Esophagus squamous epithelium (tissue), 5 donors: ENCODE measurements at places on chromosomes 3 and 15.

GRCh38 chr3:40229963-40230362 lies 79.5 kb upstream of the EIF1B start:
- DNase-seq, result no peak

- no peak for DNase-seq
Observed at GRCh38 chr3:104745313-104745712, 621.4 kb upstream of the ALCAM start.

- DNase-seq, result no peak
Observed at GRCh38 chr3:56612146-56612545, 55.2 kb downstream of the CCDC66 start.

GRCh38 chr15:83775738-83776137 lies 121.8 kb downstream of the ADAMTSL3 start:
- no peak for DNase-seq

DNA sequence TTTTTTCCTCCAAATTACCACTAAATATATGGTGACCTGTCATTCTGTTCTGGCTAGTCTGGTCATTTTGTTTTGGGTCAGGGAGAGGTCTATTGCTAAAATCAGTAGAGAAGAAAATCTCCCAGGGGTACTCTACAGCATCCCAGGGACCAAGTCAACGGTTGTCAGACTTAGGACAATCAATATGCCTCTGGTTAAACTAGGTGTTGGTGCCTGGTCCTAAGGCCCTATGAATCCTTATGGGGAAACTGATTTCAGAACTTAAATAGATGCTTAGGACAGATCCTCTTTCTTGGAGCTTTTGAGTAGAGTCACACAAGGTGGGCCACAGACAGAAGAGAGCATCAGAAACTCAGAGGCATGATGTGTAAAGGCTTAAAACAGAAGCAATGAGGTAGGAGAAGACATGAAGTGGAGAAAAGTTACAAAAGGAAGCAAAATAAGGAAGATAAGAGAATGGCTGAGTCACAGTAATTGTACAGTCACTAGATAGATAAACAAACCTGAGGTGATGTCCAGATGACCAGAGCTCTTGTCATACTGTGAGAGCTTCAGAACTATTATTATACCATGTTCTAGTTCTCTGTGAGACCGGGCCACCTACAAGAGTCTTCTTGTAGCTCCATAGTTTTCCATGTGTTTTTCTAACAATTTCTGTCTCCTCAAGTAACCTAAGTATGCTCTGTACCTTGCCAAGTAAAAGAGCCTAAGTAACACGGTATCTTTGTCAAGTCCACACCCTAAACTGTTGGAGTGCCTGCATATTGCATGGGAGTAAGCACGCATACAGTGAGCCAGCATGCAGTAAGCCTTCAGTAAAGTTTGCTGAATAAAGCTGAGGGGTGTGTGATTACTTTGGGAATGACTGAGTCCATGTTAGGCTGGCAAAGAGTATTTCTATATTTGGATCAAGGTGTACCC lies 44.6 kb upstream of the LEKR1 start:
- DNase-seq, result no peak

DNA sequence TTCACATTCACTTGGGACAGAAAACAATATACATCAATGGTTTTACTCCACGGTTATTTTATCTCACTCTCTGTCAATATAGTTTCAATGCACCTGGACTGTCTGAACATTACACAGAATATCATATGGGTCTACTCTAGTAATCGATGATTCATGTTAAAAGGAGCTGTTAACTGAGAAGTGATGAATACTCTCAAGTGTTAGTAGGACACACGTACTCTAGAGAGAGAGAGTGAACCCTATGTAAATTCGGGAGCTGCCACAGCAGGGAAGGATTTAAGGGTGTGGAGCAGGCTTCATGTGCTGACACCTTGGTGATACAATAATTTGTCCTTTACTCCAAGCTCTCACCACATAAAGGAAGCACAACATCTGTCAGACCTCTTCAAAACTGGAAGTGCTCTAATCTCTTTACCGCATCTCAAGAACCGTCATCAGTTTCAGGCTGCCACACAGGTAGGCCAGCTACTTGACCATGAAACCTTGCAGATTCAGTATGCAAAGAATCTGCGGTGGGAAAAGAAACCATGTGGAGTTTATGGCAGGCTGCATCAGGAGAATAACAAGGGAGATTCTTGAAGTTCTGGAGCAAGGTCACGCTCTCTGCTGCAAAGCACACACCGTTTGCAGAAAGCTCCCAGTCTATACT lies 199.2 kb upstream of the TMC3 start:
- DNase-seq, result no peak

DNA sequence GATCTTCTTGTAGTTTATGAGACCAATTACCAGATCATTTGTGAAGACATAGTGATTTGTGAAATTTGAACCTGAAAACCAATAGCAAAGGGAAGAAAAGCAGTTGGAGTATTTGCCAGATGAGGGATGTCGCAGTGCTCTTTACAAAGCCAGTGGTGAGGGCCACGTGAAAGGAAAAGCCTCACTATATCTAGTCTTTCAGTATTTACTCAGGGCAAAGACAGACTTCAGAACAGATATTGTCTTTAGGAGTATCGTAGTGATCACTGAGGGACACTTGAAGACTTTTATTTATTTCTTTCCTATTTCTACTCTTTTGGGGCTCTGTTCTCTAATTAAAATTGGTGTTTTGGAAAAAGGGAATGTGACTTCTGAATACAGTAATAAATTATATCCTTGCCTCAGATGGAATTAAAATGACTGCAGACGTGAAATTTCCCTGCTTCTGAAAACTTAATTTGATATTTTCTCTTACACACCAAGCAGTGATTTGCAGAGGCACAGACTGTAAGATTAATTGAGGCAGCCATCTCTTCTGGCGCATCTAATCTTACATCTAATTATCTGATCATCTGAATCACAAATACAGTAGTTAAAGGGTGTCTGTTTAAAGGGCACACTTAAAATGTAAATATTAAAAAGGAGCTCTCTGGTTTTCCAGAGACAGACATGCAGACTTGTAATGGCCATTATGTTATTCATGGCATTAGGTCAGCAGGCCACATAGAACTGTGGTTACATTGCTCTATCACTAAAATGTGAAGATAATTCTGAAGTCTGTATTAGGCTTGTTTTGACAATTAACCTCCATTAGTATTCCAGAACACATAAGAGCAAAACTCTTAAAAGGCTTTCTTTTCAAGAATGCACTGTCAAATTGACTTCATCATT lies 193.0 kb upstream of the GOLIM4 start:
- no peak for DNase-seq

DNA sequence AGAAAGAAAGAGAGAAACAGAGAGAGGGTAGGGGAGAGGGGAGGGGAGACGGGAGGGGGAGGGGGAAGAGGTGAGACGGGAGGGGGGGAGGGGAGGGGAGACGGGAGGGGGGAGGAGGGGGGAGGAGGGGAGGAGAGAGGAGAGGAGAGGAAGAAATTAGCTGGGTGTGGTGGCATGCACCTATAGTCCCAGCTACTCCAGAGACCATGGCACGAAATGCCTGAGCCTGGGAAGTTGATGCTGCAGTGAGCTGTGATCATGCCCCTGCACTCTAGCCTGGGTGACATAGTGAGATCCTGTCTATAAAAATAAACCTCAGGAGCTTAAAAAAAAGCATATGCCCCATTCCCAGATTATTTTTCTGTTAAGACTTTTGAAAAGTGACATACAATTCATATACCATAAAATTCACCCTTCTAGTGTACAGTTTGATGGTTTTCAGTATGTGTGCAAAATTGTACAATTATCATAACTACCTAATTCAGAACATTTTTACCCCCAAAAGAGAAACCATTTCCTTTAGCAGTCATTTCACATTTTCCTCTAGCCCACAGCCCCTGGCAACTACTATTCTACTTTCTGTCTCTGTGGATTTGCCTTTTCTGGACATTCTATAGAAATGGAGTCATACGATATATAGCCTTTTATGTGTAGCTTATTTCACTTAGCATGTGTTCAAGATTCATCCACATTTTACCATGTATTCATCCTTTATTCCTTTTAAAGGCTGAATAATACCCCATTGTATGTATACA lies 699.6 kb downstream of the FHIT start:
- DNase-seq, result no peak

- DNase-seq, result no peak
Observed at GRCh38 chr3:184567946-184568559, 6.5 kb downstream of the EPHB3 start.

DNA sequence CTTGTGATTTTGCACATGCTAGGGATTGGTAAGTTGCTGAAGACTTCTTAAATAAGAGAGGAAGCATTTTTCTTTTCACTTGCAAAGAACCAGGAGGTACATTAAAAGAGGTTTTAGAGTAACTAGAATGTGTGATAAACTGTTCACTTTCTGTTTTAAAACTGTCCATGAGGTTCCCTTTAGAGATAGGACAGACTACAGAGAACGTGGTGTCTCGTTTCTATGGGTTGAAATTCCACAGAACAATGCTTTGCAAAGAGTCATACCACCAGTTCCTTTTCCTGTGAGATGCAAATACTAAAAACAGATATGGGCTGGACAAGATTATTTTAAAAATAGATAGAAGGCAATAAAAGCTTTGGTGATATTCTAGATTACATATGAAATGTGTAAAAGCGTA lies 372.8 kb downstream of the TIGIT start:
- DNase-seq, result no peak
